ENCODE measurements at places on chromosomes 12 and 14.

- DNase-seq: no peak
These were observed 92.5 kb downstream of the TMCC3 start for GRCh38 chr12:94557746-94558295.

GRCh38 chr12:59075968-59076490 is 155.7 kb upstream of the LRIG3 start:
- DNase-seq: no peak

DNA sequence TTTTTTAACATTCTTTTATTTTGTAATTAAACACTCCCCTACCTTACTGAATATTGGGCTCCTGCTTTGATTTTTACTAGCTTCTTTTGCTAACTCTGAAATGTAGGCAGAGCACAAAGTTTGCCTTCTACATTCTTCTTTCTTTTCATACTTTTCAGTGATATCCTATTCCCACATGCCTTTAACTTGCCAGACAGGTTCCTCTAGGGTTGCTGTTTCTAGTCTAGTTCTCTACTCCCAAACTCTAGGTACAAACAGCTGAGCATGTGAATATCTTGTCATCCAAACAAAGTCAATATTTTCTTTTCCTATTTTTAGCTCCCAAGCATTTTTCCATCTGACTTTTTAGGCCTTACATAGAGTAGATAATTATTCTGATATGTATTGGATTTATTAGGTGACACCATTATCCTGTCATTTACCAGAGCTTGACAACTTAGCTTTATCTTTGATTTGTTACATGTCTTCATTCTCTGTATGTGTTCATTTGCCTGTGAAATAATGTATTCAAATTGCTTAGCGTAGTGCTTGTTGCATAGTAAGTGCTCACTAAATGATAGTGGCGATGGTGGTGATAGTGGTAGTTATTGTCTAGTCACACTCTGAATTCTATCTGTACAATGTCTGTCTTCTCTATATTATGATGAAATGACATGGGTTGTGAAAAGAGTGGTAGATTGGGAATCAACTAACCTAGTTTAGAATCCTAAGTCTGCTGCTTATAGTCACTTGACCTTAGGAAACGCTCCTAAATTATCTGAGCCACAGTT is 73.6 kb upstream of the DNM1L start:
- DNase-seq: no peak

DNA sequence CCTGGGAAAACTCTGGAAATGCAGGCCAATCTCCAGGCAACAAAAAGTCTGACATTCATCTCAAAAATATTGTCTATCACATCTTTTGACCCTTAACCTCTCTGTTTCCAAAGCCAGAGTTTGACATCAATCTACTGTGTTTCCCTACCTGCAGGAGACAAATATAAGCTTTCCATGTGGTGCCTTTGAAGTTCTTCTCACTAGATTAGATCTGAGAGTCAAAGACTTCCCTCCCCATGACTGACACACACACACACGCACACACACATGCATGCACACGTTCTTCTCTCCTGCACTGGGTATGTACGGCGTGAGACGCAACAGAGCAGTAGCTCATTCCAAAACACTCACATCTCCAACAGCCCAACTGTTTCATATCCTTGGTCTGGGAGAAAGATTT is 8.1 kb upstream of the ITPR2 start:
- no peak for DNase-seq

DNA sequence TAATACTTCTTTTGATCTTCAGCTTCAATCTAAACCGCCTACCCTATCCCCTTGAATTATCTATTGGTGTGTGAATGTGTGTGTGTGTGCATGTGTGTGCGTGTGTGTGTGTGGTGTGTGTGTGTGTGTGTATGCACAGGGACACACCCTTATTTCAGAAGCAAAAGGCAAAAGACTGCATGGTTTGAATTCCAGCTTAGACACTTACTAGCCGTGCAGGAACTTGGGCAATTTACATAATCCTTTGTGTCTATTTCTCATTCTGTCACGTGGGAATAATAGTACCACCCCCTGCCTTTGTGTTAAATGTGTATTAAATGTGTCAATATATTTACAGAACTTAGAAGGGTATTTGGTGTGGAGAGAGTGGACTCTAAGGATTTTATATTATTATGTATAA is 251.7 kb downstream of the TMEM132C start:
- no peak for DNase-seq

- DNase-seq: no peak
These were observed 205.1 kb upstream of the FSCB start for GRCh38 chr14:44712024-44712815.

All from activated naive CD4-positive, alpha-beta T cell (primary cell).